ENCODE measurements at places on chromosomes 11 and 22. TPM values are rescaled to one million over a fixed set of nuclear protein-coding genes. Genes with fewer than 3 reads are reported as not detected.

The CARD18 gene
- total RNA-seq = not detected

The KCNC1 gene
- not detected for total RNA-seq

The HEPN1 gene
- total RNA-seq = not detected

The TIMM10 gene
- total RNA-seq = 35.6 TPM

The AIFM3 gene
- not detected for total RNA-seq

The ASRGL1 gene
- total RNA-seq = not detected

The LRRC32 gene
- total RNA-seq = 46.7 TPM

The ENTHD1 gene
- not detected for total RNA-seq

The LGR4 gene
- 31.1 TPM for total RNA-seq

The DGCR8 gene
- total RNA-seq = 22.4 TPM

The DRD4 gene
- total RNA-seq = not detected

The RASL10A gene
- not detected for total RNA-seq

The SYT9 gene
- total RNA-seq = not detected

The LARGE2 gene
- total RNA-seq = not detected

The BATF2 gene
- 0.16 TPM for total RNA-seq

The OR51B2 gene
- not detected for total RNA-seq

The DMC1 gene
- under 0.01 TPM for total RNA-seq

The MAJIN gene
- not detected for total RNA-seq

The PGR gene
- 0.49 TPM for total RNA-seq

The C11orf65 gene
- total RNA-seq = not detected

The PLAAT5 gene
- 0.16 TPM for total RNA-seq

The OR56B1 gene
- total RNA-seq = not detected

The CTSW gene
- total RNA-seq = not detected

The CPT1B gene
- 1.8 TPM for total RNA-seq

The TIMM8B gene
- 59.9 TPM for total RNA-seq

The EIF4ENIF1 gene
- 8.7 TPM for total RNA-seq

The FGF19 gene
- not detected for total RNA-seq

The CD3G gene
- not detected for total RNA-seq

The PHOX2A gene
- not detected for total RNA-seq

The DSCAML1 gene
- not detected for total RNA-seq

The REXO2 gene
- total RNA-seq = 255 TPM
